ENCODE measurements at places on chromosomes 6 and 20. TPM values are rescaled to one million over a fixed set of nuclear protein-coding genes. Genes with fewer than 3 reads are reported as not detected.

DNA sequence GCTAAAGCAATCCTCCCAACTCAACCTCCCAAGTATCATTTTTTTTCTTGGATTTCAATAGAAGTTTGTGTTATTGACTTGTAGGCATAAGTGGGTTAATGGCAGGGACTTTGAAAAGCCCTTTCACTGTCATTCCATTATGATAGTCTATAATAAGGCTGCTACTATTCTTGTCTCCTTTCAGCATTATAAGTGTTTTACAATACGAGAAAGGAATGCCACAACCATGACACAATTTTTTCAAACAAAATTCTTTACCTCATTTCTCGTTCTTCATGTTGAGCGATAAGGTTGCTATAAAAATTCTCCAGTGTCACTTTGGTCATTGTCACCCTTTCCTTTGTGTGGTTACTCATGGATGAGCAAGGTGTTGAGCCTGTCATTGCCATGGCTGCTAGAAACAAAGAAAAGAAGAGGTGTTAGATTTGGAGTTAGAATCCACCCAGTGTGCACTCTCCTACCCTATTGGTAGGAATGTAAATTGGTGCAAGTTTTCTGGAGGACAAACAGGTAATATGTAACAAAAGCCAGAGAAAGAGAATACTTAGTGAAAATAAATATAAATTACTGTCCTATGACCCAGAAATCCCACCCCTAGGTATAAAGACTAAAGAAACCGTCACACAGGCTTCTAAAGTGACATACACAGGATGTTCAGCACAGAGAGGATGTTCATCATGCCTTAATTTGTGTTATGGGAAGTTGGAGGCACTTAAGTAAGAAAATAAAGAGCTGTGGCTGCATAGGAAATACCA, 7.3 kb downstream of the STK38 start:
- no peak for DNase-seq
- H3K27me3 ChIP-seq, result no peaks in the 10 kb centered on the region
- no peak overlapping the region for H3K4me3 ChIP-seq
- H3K36me3 ChIP-seq, result peaks cover 59% of the 10 kb centered on the region
- no peak overlapping the region for H3K27ac ChIP-seq

DNA sequence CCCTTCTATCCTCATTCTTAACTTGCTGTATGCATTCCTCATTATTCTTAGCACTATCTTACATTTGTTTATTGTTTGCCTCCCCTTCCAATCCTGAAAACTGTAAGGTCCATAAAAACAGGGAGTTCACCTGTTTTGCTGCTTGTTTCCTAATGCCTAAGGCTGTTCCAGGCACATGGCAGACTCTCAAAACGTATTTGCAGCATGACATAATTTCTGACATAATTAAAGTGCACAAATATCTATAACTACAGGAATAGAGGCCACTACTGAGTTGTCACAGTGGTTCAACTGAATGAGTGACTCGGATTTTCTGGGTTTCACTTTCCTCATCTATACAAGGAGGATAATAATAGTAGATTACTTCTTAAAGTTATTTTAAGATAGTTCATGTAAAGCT, 83.0 kb downstream of the HFE start:
- DNase-seq, result no peak
- peaks cover 29% of the 10 kb centered on the region for H3K4me1 ChIP-seq
- H3K36me3 ChIP-seq, result no peaks in the 10 kb centered on the region
- H3K27ac ChIP-seq, result no peak overlapping the region
- H3K27me3 ChIP-seq, result no peaks in the 10 kb centered on the region

- H3K27me3 ChIP-seq, result no peaks in the 10 kb centered on the region
- DNase-seq, result no peak
- no peaks in the 10 kb centered on the region for H3K4me1 ChIP-seq
Measured at GRCh38 chr6:125587666-125588632, 161.5 kb upstream of the HEY2 start.

The ZNF165 gene
- 4.2 TPM for total RNA-seq

DNA sequence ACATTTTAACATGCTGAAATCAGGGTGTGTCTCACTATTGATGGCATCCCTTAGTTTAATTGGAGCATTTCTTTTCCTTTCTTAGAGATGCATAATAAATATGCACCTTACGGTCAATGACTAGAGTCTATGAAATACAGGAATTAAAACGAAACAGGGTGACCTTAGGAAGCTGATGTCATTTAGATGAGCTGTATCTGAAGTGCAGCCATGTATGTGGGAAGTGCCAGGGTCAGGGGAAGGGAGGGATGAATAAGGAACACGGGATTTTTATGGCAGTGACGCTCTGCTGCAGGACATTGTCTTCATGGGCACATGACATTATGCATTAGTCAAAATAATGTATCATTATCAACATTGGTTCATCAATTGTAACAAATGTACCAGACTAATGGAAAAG, 84.0 kb downstream of the AGPAT4 start:
- no peaks in the 10 kb centered on the region for H3K4me1 ChIP-seq

Measured in stomach (tissue), 19 donors.